Activated T-helper 1 cell treated with anti-CD3 and anti-CD28 coated beads, Interleukin-12 subunit alpha, Interleukin-12 subunit beta, Interleukin-2, Interleukin-4 antibody, amounts not matched to agents 30 ng/mL and 10 ng/mL and 1 ng/mL, durations not matched to agents 14 hours and 24 hours and 36 hours (primary cell): ENCODE measurements at places on chromosomes 13 and 19. TPM values are rescaled to one million over a fixed set of nuclear protein-coding genes. Genes with fewer than 3 reads are reported as not detected.
A peak's percentile ranks its signal among the peaks of the same experiment; 100 is the strongest.

Gene EBI3
- 43.3 and 49.7 TPM in 2 replicates for total RNA-seq

Gene OR10H1
- not detected in 2 replicates for total RNA-seq

Gene DIS3
- total RNA-seq, result 49.9 and 55.4 TPM in 2 replicates

Gene GTF2F1
- 62.9 and 65.5 TPM in 2 replicates for total RNA-seq

Gene ZNF181
- total RNA-seq, result 3.1 and 4.3 TPM in 2 replicates

GRCh38 chr13:57716295-57716694 is 84.8 kb downstream of the PCDH17 start:
- no peak overlapping the region for H3K4me3 ChIP-seq
- DNase-seq, result no peak
- H3K27me3 ChIP-seq, result no peaks in the 10 kb centered on the region

DNA sequence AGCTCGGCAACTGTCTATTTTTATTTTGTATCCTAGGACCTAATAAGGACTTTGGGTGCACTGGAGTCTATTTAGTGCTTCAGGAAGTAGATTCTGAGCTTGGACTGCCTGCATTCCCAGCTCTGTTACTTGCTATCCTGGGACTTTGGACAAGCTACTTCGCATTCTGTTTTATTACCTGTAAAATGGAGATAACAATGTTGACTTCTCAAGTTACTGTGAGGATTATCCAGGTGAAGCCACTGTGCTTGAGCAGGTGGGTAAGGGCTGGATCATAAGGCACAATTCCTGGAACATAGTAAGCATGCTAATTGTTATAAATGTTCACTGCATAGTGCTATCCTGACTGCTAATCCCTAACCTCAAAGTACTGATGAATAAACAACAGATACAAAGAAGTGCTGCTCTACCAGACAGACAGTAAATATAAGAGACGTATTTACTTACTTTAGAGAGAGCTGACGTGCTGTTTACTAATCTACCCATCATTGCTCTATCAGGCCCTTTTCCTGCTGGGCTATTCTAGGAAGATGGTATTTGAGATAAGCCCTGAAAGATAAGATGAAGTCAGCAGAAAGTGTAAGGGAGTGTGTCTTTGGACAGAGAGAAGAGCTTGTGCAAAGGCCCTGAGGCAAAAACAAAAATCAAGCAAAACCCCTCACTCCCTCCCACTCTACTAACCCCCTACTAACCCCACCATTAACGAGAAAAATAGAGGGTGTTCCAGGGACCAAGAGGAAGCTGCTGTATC is 50.8 kb upstream of the FLT1 start:
- H3K4me3 ChIP-seq, result no peak overlapping the region
- DNase-seq, result no peak
- peaks cover 5% of the 10 kb centered on the region for H3K27me3 ChIP-seq
- peaks cover 11% of the 10 kb centered on the region for H3K4me1 ChIP-seq

DNA sequence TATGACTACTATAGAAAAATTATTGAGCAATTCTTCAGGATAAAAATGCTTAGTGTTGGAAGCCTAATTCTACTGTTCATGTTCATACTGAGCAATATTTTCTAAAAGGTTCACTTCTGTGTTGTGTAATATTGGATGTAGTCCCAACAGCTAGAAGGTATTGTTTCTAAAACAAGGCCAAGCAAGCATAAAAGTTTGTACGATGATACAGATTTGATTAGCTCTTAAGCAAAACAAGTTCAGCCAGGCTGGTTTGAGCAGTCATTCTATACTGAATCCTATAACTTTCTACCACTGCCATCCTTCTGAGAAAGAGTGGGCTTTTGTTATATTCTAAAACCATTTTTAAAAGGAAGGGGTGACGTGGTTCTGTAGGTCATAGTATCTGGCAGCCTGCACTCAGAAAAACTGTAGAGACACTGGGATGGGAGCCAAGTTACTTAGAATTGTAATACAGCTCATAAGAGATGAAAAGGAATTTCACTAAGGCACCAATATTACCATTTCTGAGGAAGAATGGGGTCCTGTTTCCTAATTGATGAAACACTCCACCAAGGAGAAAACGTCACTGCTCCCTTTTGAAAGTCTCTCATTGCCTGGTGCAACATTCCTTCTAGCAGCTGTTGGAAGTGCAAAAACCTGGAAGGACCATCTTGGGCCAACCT is 275.0 kb upstream of the DACH1 start:
- H3K27me3 ChIP-seq, result no peaks in the 10 kb centered on the region
- no peaks in the 10 kb centered on the region for H3K4me1 ChIP-seq
- no peak for DNase-seq
- no peaks in the 10 kb centered on the region for H3K36me3 ChIP-seq
- H3K27ac ChIP-seq, result no peak overlapping the region
- H3K4me3 ChIP-seq, result no peak overlapping the region

GRCh38 chr13:106918557-106918860 is 350.6 kb upstream of the ARGLU1 start:
- H3K27me3 ChIP-seq, result peaks cover 21% of the 10 kb centered on the region
- no peak overlapping the region for H3K27ac ChIP-seq
- H3K4me1 ChIP-seq, result no peaks in the 10 kb centered on the region
- H3K4me3 ChIP-seq, result no peak overlapping the region
- no peaks in the 10 kb centered on the region for H3K36me3 ChIP-seq

DNA sequence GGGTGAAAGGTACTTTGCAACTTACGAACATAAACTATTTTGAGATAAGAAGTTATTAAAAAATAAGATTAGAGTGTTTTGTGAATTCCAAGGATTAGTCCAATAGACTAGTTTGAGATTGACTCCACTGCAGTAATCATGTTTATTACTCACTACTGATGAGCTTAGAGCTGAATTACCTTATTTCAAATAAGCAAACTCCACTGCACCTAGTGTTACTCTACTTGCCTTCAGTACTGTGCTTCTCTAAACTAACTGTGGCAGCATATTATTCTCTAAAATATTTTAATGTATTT is 111.7 kb downstream of the MIPEP start:
- H3K36me3 ChIP-seq, result no peaks in the 10 kb centered on the region
- H3K4me1 ChIP-seq, result peaks cover 11% of the 10 kb centered on the region
- peaks cover 4% of the 10 kb centered on the region for H3K27me3 ChIP-seq

DNA sequence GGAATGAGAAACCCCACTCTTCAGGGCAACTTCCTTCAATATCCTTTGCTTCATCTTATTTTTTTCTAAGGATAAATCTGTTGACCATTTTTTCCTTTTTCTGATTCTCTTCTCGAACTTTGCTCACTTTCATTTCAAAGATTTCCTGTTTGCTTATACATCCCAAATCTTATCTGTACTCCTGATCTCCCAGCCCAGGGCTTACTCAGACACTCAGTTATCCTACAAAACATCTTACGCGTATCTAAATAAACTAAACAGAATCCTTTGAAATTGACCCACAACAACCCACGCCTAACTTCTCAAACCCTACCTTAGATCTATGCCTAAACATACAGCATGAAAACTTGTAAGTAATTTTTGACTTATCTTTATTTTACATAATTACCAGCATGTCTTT is 179.2 kb downstream of the ABCC4 start:
- no peaks in the 10 kb centered on the region for H3K27me3 ChIP-seq
- peaks cover 3% of the 10 kb centered on the region for H3K36me3 ChIP-seq
- peaks cover 8% of the 10 kb centered on the region for H3K4me1 ChIP-seq

DNA sequence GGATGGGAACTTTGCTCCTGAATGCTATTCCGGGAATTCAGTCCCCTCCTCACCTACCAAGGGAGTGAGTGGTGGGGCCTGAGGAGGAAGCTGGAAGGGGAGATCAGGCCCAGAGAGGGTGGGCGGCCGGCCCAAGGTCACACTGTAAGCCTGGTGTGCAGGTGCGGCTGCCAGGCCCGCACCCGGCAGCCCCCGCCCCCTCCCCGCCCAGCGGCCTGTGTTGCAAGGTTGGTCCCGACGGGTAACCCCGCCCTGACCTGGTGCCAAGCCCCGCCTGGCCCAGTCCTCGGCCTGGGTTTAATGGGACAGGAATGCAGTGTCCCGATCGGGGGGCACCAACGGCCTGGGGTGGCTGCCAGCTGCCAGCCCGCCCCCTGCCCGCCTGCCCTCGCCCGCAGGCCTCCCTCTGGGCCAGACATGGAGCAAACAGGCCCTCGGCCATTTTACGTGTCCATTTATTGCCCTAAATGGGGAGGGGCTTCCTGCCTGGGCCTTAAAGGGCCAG is 5.5 kb downstream of the ZBTB7A start:
- H3K4me1 ChIP-seq, result no peaks in the 10 kb centered on the region
- H3K36me3 ChIP-seq, result peaks cover 9% of the 10 kb centered on the region
- DNase-seq, result no peak
- no peaks in the 10 kb centered on the region for H3K27me3 ChIP-seq
- H3K27ac ChIP-seq, result no peak overlapping the region
- H3K4me3 ChIP-seq, result no peak overlapping the region

DNA sequence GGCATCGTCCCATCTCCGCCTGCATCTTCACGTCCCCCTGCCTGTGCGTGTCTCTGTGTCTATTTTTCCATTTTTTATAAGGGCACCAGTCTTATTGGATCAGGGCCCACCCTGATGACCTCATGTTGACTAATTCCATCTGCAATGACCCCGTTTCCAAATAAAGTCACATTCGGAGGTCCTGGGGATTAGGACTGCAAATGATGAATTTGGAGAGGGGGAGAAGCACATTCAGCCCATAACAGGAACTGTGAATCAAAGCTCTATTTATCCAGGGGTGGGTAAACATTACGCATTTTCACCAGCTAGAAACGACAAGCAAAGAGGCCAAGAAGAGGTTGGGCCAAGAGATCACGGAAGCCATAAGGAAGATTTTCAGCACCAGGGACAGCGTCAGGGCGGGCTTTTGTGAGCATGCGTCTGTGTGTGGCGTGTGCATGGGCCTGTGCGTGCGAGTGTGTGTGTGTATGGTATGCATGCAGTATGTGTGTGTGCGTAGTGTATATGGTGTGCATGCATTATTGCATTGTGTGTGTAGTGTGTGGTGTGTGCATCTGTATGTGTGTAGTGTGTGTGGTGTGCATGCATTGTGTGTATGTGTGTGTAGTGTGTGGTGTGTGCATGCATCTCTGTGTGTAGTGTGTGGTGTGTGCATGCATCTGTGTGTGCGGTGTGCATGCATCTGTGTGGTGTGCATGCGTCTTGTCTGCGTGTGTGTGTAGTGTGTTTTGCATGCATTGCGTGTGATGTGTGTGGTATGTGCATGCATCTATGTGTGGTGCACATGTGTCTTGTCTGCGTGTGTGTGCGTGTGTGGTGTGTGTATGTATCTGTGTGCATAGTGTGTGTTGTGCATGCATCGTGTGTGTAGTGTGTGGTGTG is 19.6 kb downstream of the CELF5 start:
- no peaks in the 10 kb centered on the region for H3K27me3 ChIP-seq
- no peaks in the 10 kb centered on the region for H3K36me3 ChIP-seq
- no peak overlapping the region for H3K4me3 ChIP-seq
- DNase-seq, result peak; percentile 33
- H3K4me1 ChIP-seq, result no peaks in the 10 kb centered on the region
- no peak overlapping the region for H3K27ac ChIP-seq

DNA sequence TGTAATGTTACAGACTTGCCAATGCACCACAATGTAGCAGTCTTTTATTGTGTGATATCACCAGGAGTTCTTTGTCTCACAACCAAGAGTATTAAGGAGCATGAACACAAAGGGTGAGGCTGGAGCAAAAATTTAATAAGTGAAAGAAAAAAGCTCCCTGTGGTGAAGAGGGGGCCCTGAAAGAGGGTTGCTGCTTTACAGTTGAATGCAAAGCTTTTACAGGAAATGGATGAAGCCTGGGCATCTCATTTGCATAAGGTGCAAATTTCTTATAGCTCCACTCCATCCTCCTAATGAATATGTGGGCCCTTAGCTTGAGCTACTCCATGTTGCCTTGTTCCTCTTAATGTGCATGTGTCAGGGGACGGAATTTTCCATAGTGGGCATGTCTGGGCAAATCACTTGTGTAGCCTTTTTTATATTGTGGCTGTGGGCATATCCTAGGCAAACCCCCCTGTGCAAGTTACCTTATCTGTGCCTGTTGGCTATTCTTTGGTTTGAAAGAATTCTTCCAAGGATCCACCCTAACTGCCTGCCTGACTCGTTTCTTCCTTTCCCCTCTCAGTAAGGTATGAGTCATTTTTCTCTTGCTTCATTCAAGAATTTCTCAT is 45.3 kb upstream of the TRPC4 start:
- H3K27me3 ChIP-seq, result no peaks in the 10 kb centered on the region
- DNase-seq, result no peak
- no peak overlapping the region for H3K27ac ChIP-seq
- H3K4me1 ChIP-seq, result no peaks in the 10 kb centered on the region

GRCh38 chr19:46904114-46905060 is 43.6 kb downstream of the ARHGAP35 start:
- no peak overlapping the region for H3K27ac ChIP-seq
- no peaks in the 10 kb centered on the region for H3K27me3 ChIP-seq

DNA sequence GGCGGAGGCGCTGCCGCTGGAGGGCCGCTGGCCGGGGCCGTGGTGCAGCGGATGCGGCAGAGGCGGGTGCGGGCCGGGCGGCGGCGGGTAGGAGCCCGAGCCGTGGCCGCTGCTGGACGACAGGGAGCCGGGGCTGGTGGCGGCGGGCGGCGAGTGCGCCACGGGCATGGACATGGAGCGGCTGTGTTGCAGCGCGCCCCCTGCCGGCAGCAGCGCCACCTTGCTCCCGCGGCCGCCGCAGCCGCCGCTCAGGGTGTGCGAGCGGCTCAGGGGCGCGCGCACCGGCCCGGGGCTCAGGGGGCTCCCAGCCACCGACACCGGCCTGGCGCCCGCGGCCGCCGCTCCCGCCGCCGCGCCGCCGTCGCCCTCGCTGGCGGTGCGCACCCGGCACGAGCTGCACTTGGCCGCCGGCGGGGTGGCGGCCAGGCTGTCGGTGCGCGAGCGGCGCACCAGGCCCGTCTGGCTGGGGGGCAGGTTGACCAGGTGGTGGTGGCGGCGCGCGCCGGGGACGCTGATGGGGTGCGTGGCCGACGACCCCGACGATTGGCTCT is 1.7 kb downstream of the IRS2 start:
- H3K27me3 ChIP-seq, result peaks cover 13% of the 10 kb centered on the region
- peaks cover 27% of the 10 kb centered on the region for H3K4me1 ChIP-seq
- peak overlapping the region; percentile 39 for H3K4me3 ChIP-seq
- H3K27ac ChIP-seq, result peak overlapping the region; percentile 7
- peak; percentile 54 for DNase-seq

DNA sequence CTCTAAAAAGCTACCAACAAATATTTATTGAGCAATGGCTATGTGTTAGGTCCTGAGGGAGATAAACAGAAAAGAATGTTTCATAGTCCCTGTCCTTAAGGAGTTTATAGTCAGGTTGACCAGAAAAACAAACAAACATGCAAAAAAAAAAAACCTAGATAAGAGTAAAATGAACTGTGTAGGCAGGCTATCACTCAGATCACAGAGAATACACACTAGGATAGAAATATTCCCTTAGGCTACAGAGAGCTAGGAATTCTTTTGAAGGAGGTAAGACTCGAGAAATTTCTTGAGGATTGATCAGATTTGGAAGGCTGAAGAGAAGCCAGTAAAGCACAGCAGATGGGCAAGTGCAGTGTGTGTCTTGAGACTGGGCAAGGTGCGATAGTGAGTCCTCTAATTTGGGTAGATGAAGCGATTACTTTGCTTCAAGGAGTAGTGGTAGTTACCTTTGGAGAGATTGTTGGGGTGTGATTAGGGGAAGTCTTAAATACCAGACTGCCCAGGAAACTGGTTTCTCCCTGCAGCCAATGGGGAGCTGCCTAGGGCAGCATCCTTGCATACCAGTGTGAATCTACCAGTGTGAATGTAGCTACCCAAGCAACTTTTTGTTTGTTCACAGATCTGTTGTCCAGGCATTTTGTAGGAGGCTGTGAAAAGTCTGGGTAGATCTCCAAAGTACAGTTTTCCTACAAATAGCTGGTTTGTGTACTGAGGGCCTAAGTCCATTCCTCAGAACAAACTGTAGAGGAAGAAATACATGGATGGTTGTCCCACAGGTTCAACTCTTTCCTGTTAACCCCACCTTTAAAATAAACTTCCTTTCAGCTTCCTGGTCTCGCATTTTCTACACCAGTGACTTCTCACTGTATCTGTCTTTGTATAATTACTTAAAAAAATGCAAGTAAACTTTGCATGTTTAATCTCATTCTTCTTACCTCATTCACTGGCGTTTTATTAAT is 314.1 kb downstream of the KLF5 start:
- DNase-seq, result no peak
- H3K36me3 ChIP-seq, result no peaks in the 10 kb centered on the region
- no peaks in the 10 kb centered on the region for H3K4me1 ChIP-seq
- no peak overlapping the region for H3K27ac ChIP-seq
- H3K4me3 ChIP-seq, result no peak overlapping the region
